Thyroid gland (tissue), 4 donors: ENCODE measurements at places on chromosomes 2 and 18. TPM values are rescaled to one million over a fixed set of nuclear protein-coding genes. Genes with fewer than 3 reads are reported as not detected.

DNA sequence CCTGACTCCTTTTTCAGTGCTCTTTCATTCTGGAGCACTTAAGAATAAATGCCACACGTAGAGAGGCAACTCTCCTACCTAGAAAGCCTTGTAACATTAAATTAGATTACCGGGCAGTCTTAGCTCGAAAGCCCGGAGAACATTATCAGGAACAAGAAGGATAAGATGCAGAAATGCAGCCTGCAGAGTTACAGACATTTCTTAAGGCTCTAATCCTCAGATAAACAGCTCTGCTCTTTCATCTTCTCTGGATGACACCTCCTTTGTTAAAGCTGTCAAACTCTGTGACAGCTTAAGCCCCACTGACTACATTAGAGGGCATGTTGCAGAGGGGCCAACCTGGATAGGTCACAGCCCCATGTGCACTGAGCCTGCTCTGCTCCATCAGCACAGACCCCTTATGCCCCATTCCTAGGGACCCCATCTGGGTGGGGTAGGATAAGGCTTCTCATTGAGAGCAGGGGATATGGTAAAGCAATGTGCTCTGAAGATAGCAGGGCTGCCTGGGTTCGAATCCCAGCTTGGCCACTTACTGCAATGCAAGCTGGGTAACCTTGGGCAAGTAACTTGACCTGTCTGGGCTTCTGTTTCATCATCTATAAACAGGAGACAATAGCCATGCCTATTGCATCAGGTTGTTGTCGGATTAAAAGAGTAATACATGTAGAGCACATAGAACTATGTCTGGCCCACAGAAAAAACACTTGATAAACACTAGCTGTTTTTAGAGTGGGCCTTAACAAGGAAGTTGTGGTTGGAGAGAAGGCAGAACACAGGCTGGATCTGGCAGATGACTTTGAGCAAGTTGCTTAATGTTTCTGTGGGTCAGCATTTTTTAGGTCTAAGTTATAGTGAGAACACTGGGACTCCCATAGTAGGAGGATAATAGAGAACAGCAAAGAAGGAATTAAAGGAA lies 111.4 kb downstream of the THNSL2 start:
- H3K27ac ChIP-seq = no peak overlapping the region
- no peak for DNase-seq
- no peak overlapping the region for H3K4me3 ChIP-seq
- H3K27me3 ChIP-seq = no peaks in the 10 kb centered on the region
- no peaks in the 10 kb centered on the region for H3K4me1 ChIP-seq

DNA sequence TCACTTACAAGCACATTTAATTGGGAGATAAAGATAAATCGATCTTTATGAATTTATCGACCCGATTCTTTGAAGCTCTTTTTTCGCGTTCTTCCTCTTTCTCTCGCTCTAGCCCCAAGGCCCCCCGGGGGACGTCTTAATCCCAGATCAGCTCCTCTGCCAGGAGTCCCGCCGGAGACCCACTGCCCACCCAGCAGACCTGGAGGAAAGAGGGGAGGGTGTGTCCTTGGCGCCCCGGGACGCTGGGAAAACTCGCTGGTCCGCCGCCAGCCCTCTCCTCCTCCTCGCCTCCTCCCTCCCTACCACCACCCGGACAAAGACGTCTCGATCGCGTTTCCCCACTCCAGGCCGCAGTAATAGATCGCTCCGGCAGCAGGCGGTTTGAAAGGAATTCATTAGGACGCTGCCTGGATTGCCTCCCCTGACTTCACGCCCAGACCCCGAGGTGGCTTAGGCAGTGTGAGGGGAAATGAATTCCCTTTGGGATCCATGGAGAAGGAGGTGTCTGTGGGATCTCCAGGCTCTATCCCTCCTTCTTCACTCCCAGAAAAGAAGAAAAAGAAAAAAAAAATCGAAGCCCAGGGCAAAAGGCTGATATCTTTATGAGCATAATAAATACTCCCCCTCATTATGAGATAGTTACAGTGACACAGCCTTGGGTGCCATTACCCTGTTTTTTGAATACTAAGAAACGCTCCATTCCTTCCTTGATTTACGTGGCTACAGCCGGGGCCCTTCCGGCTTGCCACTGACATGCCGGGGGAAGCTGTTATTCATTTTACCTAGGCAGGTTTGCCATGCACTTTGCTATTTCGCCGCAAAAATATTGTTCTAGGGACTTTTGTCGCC lies 1.8 kb upstream of the GBX2 start:
- no peak overlapping the region for H3K4me3 ChIP-seq
- H3K36me3 ChIP-seq = no peaks in the 10 kb centered on the region
- no peak for DNase-seq
- H3K27ac ChIP-seq = no peak overlapping the region
- peaks cover 78% of the 10 kb centered on the region for H3K27me3 ChIP-seq
- peaks cover 44% of the 10 kb centered on the region for H3K4me1 ChIP-seq

DNA sequence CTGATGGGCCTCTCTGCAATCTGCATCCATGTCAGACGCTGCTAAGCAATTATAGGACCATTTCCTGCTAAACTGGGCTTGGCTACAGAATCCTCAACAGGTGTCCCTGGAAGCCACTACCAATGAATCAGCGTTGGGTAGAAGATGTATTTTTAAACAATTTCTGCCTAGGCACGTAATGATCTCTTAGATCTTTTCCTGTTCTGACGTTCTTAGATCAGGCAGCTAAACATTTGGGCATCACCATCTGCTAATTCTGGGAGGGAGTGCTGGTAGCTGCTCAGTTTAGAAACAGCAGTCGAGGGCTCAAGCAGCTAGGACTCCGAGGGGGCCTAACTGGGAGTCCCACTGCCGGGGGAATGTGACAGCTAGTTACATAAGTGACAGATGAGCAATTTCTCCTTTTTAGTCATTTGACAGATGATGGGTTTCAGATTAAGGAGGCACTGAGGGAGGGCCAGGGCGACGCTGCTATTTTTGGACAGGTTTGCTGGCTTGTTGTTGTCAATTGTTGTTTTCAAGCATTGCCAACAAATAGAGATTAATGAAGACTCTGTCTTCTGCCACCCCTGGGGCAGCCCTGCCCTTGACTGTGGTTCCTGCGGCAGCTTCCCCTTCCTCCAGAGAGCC lies 92.7 kb downstream of the MRO start:
- no peak overlapping the region for H3K27ac ChIP-seq
- no peaks in the 10 kb centered on the region for H3K4me1 ChIP-seq
- H3K27me3 ChIP-seq = no peaks in the 10 kb centered on the region
- H3K36me3 ChIP-seq = no peaks in the 10 kb centered on the region
- DNase-seq = no peak

DNA sequence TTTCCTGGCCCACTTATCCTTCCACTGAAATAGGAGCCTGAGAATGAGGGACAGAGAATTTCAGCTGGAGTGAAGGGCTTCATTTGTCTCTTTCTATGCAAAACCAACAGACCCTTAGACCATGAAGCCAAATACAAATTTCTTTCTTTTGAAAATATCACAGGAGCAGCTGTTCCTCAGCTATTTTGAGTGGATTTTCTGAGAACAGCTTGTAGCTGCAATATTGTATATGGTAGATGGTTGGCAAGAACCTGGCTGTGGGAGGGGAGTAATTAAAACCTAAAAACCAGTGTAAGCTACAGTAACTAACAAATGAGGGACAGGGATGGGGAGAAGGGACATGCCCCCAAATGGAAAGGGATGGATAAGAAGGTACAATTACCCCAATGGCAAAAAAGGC lies 350.3 kb upstream of the CDH20 start:
- H3K36me3 ChIP-seq = no peaks in the 10 kb centered on the region
- DNase-seq = no peak
- no peaks in the 10 kb centered on the region for H3K27me3 ChIP-seq
- no peak overlapping the region for H3K27ac ChIP-seq
- H3K4me1 ChIP-seq = no peaks in the 10 kb centered on the region
- no peak overlapping the region for H3K4me3 ChIP-seq

GRCh38 chr2:151180123-151180522 lies 81.5 kb downstream of the RBM43 start:
- no peaks in the 10 kb centered on the region for H3K36me3 ChIP-seq
- H3K27ac ChIP-seq = no peak overlapping the region
- no peaks in the 10 kb centered on the region for H3K27me3 ChIP-seq
- H3K4me3 ChIP-seq = no peak overlapping the region
- H3K4me1 ChIP-seq = no peaks in the 10 kb centered on the region

- no peak overlapping the region for H3K27ac ChIP-seq
- DNase-seq = no peak
- H3K4me1 ChIP-seq = no peaks in the 10 kb centered on the region
- peaks cover 32% of the 10 kb centered on the region for H3K36me3 ChIP-seq
- H3K4me3 ChIP-seq = no peak overlapping the region
These were observed 20.6 kb downstream of the DUSP11 start for GRCh38 chr2:73759285-73759764.

GRCh38 chr2:224163566-224164307 lies 124.7 kb upstream of the SERPINE2 start:
- no peaks in the 10 kb centered on the region for H3K4me1 ChIP-seq
- no peak for DNase-seq
- H3K4me3 ChIP-seq = no peak overlapping the region
- no peak overlapping the region for H3K27ac ChIP-seq
- H3K36me3 ChIP-seq = no peaks in the 10 kb centered on the region

GRCh38 chr2:212991120-212991519 lies 160.3 kb downstream of the IKZF2 start:
- no peak overlapping the region for H3K4me3 ChIP-seq
- H3K4me1 ChIP-seq = no peaks in the 10 kb centered on the region
- no peaks in the 10 kb centered on the region for H3K36me3 ChIP-seq
- DNase-seq = no peak
- H3K27me3 ChIP-seq = no peaks in the 10 kb centered on the region

DNA sequence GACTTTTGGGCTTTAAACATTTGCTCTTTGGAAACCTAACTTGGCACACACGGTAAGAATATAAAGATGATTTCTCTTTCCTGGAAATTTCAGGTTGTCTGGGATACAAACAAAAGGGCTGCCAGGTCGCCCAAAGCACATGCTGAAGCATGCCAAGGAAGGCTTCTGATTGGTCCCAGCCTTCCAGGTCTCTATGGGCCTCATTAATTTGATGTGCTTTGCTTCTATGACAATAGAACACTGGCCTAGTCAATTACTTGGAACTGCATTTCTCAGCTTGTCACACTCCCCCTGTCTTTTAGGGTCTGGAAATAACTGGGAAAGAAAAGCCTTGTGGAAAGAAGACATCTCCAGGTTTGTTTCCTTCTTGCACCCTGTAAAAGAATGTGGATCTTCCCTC lies 228.9 kb downstream of the ADCYAP1 start:
- no peak overlapping the region for H3K27ac ChIP-seq
- H3K4me3 ChIP-seq = no peak overlapping the region
- H3K36me3 ChIP-seq = no peaks in the 10 kb centered on the region
- no peaks in the 10 kb centered on the region for H3K27me3 ChIP-seq

- no peak overlapping the region for H3K4me3 ChIP-seq
- H3K27me3 ChIP-seq = no peaks in the 10 kb centered on the region
- DNase-seq = no peak
- no peak overlapping the region for H3K27ac ChIP-seq
These were observed 108.0 kb downstream of the DTNA start for GRCh38 chr18:34818064-34818463.

DNA sequence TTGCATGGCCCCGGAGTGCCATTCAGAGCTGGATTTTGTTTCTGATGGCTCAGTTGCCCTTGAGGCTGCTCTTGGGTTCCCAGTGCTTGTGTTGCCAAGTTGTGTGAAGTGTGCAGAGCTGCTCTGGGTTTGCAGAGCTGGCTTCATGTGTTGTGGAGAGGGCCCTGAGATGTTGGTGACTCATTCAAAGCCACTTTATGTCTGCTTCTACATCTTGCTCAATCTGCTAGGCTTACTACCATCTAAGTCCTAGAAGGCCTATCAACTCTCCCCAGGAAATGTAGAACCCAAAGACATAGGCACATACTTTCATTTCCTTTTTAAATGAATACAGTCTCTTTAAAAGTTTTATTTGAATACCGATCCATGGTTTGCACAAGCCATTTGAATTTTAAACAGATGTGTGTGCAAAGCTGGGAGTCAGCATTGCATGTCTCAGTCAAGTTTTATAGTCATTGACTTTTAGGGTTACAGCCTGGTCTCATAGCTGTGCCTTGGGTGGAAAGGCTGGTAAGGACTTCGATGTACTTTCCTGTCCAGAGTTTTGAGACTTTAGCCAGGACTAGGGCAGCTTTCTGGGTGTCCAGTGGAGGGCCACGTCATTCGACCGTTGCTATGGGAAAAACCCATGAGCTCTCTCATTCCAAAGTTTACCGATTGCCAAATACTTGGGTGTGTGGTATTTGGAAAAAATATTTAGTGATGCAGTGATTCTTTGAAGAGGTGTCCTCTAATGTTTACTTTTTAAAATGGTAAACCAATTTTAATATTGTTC lies 105.0 kb downstream of the LTBP1 start:
- no peaks in the 10 kb centered on the region for H3K36me3 ChIP-seq
- no peaks in the 10 kb centered on the region for H3K27me3 ChIP-seq
- no peak for DNase-seq
- no peak overlapping the region for H3K27ac ChIP-seq
- no peak overlapping the region for H3K4me3 ChIP-seq

DNA sequence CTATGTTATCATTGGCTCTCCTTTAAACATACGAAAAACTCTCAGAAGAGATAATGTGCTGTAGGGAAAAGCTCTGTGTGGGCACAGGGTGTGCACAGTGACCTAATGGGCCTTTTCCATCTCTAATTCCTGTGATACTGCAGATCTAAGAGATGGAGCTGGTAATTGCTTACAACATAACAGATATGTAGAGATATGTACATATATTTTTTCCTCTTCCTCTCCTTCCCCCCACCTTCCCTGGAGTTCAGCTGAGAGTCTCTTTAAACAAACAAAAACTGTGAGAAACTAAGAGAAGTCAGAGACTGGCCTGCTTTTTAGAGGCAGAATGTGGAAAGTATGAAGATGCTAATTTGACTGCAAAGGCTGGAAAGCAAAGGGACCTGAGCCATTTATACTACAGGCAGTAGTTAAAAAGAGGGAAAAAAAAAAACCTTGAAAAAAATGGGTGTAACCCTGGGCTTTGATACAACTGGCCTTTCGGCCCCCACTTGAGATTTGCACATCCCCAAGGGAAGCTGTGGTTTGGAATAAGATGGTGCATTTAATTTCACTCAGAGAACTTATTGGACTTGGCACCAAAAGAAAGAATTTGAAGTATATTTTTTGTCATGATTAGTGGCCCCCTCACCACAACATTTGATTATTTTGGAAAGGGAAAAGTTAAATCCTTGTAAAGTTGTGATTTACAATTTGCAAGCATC lies 502.2 kb upstream of the ZEB2 start:
- peak overlapping the region; percentile 29 for H3K27ac ChIP-seq
- no peaks in the 10 kb centered on the region for H3K4me1 ChIP-seq
- no peaks in the 10 kb centered on the region for H3K36me3 ChIP-seq

GRCh38 chr2:181958726-181959125 lies 26.9 kb upstream of the PPP1R1C start:
- no peaks in the 10 kb centered on the region for H3K27me3 ChIP-seq
- no peak overlapping the region for H3K4me3 ChIP-seq
- H3K27ac ChIP-seq = no peak overlapping the region
- H3K4me1 ChIP-seq = no peaks in the 10 kb centered on the region
- no peaks in the 10 kb centered on the region for H3K36me3 ChIP-seq
- no peak for DNase-seq

The RGPD3 gene
- 0.73 TPM for total RNA-seq

The FBLN7 gene
- 10.3 TPM for total RNA-seq

The MC5R gene
- not detected for total RNA-seq

The IL36B gene
- total RNA-seq = not detected

The SMARCAL1 gene
- total RNA-seq = 23.0 TPM

The LPIN1 gene
- 43.5 TPM for total RNA-seq
